ENCODE measurements at places on chromosomes 3 and 15.

DNA sequence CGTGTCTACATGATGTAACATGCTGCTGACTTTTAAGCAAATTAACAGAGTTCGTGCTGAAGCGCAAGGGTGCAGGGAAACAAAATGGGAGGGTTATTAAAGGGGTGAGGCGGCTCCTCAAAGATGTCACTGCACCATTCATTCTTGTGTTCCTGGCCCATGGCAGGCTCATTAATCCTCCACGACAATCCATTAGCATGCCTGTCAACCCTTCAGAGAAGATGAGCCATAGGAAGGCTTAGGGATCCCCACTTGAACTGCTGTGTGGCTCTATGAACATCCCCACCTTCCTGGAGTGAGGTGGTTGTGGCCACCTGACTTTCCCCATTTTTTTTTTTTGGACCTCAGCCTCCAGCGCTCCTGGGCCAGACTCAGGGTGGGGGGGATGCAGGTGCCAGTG, 45.8 kb downstream of the IGF1R start:
- no peak for DNase-seq

DNA sequence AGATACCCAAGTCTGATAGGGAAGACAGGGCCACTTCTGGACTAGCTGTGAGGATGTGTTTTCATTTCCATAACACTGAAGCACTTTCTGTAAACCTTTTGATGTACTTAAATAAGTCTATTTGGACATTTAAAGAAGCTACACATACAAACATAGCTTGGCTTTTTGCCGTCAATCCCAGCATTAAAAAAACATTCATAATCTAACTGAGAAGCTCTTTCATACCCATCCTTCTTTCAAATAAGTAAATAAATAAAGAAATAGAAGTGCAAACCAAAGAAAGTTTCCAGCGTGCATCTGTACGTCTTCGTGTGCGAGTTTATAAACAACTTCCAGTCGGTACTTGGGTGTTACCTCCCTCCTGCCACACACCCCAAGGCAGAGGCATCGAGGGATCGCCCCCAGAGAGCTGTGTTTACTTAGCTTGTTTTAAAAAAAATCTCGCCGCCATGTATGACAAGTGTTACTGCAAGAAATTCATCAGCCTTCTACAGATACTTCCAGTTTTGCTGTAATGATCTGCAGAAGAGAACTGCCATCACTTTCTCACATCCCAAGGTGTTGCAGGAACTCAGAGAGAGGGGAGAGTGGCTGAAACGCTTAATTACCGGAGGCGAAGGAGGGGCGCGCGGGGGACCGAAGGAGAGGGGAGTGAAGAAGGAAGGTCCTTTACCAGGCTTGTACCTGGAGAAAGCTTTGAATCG, 9.0 kb upstream of the MEIS2 start:
- no peak for DNase-seq

- no peak for DNase-seq
These were observed 508.6 kb upstream of the IL12A start for GRCh38 chr3:159480046-159480445.

DNA sequence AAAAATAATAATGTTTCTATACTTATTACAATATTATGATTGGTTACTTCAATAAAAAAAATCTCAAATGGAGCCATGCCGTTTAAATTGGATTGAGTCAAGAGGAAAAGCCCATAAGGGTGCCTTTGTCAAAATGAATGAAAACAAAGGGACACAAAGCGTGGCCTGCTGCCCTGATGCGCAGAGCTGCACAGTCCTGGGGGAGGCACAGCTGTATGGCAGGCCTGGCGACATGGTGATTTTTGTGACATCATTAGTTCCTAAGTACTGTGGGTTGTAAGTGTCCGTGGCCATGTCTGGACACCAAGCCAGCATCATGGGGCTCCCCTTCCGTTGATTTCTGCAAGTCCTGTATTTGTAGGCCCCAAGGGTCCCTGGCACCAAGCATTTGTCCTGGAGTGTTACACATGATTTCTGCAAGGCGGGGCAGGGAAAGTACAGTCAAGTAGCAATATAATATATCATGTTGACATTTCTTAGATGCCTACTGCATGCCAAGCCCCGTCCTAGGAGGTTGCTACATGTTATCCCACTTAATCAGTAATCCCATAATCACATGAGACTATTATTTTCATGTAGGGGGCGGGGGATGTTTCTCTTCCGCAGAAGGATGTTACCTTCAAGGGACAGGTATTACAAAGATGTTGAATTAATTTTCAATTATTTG, 59.7 kb downstream of the GHSR start:
- DNase-seq = no peak

GRCh38 chr3:106635826-106636225, 741.4 kb upstream of the CCDC54 start:
- no peak for DNase-seq

DNA sequence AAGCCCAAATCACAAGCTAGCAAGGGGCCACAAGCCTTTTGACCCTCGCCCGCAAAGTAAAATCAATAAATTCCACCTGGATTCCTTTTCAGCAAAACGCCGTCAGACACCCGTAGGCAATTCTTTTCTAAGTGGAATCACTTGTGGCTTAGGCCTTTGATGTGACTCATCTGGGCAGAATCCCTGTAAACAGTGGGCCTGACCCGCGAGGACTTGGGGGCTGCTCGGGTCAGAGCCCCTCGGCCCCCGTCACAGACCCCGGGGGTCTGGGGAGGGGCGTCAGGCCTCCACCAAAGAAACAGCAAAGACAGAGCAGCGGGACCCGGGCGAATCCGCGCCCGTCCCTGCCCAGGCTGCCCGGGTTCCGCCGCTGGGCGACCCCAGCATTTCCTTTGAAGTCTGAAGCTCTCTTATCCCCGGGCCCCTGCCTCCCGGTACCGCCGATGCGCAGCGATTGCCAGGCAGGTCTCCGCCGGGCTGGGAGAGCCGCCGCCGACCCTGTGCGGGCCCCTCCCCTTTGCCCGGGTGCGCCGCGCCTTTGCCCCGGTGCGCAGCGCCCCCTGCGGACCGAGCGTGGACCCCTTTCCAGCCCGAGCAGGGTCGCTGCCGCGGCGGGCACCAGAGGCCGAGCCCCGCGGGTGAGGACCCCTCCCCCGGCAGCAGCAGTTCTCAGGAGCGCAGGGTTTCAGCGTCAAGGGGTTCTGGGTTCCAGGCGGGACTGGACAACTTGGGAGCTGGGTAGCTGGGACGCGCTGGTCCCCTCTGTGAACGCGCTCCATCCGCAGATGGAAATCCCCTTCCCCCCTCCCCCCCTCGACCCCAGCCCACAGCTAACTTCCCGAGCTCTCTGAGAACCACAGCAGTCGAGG, 178.3 kb downstream of the UACA start:
- no peak for DNase-seq

GRCh38 chr15:61447981-61448380, 218.9 kb upstream of the RORA start:
- no peak for DNase-seq

- DNase-seq = no peak
These were observed 124.6 kb downstream of the FOXB1 start for GRCh38 chr15:60128710-60129109.

- DNase-seq = no peak
These were observed 295.1 kb downstream of the THSD4 start for GRCh38 chr15:71410347-71410746.

GRCh38 chr15:65863106-65863505, 6.2 kb upstream of the RAB11A start:
- no peak for DNase-seq

- DNase-seq = no peak
These were observed 201.6 kb upstream of the TMC3 start for GRCh38 chr15:81575436-81576123.

DNA sequence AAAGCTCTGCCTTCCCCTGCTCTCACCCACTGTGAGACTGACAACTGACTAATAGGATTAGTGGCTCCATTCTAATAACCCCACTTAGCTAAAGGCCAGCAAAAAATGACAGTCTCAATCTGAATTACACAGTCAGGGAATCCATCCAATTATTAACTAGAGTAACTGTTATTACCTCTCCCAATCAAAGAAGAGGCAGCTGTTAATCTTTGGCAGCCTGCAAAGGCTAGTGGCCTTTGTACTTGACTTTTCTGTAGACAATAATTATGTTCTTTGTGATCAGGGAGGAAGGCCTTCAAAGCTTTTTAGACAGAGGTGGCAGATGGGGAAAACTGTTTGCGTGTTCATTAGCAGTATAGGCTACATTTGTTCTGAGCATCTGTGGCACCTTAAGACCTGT, 177.7 kb downstream of the ISL2 start:
- DNase-seq = no peak

DNA sequence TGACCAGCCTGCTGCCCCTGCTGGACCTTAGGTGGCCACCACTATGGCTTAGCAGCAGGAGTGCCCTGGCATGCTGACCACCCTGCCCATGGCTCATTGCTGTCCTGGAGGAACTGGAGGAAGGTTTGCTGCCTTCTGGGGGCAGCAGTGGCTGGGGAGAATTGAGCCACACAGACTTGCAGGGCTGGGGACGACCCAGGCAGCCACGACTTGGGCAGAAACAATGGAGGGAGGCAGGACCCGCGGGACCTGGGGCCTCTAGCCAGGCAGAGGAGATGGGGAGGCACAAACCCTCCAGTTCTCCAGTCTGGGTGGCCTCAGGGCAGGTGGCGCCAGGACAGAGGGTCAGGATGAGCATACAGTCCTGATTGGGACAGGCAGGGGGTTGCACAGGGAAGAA, 32.8 kb downstream of the ADAMTS7 start:
- DNase-seq = no peak

GRCh38 chr15:86932456-86932855, 852.8 kb downstream of the AGBL1 start:
- no peak for DNase-seq
